ENCODE measurements at places on chromosomes 7 and 10.

- no peak for DNase-seq
Observed at GRCh38 chr10:35074266-35074665, 15.9 kb downstream of the CUL2 start.

- DNase-seq: no peak
Observed at GRCh38 chr7:128154504-128154903, 86.6 kb upstream of the LEP start.

DNA sequence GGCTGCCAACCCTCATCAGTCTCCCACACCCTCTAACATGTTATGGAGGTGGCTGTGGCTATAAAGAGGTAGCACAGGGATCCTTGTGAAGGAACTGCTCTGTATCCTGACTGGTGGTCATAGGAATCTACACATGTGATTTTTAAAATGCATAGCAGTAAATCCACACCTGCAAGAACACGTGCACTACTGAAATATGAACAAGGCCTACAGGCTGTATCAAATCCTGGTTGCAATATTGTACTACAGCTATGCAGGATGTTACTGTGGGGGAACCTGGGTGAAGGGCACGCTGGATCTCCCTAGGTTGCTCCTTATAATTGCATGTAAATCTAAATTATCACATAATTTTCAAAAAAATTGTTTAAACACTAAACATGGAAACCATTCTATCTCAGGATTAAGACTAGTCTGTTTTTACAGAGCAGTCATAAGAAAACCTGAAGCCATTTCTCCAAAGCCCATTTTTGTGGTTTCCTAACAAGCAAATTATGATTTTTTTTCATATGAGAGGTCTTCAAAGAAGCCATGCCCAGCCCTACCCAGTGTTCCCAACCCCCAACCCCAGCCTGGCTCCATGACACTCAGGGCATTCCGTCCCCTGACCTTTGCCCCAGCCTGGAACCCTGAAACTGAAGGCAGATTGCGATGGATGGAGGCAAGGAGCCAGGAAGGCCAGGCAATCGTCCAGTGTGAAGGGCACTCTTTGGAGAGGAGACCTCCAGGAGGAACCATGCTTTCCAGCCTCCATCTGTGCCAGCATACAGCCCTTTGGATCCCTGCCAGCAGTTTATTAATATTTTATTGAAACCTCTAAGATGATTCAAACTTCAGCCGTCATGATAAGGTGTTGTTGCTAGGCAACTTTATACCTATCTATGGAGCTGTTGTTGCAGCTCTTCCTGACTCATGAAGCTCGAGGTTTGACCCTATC, 161.0 kb downstream of the GRID1 start:
- no peak for DNase-seq

GRCh38 chr7:112143136-112143535, 63.1 kb downstream of the DOCK4 start:
- no peak for DNase-seq

- no peak for DNase-seq
Observed at GRCh38 chr7:35702541-35702940, 7.6 kb upstream of the HERPUD2 start.

- no peak for DNase-seq
Observed at GRCh38 chr10:72061491-72061890, 26.9 kb downstream of the SPOCK2 start.

- DNase-seq: no peak
Observed at GRCh38 chr10:80184291-80184690, 21.0 kb downstream of the ANXA11 start.

- DNase-seq: no peak
Observed at GRCh38 chr10:71265618-71266146, 53.3 kb downstream of the UNC5B start.

DNA sequence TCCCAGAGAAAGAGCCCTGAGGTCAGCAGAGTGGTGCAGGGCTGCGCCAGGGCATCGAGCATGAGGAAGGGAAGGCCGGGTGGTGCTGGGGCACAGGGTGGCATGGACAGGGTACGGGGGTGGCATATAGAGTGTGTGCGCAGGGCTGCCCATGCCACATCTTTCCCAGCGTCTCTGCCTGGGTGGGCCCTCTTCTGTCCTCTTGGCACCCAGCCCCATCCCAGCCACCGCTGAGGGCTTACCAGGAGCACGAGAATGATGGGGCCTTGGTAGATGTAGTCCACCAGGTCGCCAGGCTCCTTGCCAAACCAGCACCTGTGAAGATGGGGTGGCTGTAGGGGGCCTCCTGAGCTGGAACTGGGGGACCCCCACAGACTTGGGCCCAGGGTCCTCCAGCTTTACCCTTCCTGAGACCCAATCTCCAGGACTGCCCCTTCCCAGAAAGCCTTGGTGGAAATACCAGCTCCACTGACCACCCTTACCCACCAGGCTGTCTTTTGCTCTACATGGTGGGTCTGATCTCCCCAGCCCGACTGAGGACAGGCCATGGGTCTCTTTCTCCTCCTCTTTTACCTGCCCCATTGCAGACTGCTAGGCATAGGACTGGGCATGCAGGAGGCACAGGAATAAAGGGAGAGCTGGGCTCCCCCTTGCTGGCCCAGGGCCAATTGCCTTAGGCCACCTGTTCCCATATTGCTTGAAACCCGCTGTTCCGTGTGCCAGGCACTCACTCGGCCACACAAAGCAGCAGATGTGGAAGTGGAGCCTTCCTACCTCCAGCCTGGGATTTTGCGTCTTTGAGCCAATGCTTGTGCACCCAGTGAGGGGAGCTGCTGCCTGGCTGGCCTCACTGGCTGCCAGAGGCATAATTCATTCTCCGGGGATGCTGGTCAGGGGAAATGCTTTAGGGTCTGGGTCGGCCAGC, 21.7 kb downstream of the CRHR2 start:
- peak; percentile 21 for DNase-seq

DNA sequence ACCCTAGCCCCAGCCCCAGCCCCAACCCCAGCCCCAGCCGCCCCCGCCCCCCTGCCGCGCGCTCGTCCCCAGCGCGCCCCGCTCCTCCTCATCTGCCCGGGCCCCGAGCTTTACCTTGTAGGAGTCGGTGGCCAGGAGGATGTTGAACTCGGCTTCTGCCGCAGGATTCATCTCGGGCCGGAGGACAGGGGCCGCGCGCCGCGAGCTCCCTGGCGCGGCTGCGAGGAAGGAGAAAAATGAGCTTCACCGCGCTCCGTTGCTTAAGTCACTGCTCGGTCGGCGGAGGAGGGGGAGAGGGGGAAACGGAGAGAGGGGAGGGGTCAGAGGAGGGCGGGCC, at the start of gene NAMPT:
TSS of gene NAMPT (minus strand) at position 270 of the 337 bp plus-strand sequence. CDS start at position 171, 99 bp downstream.
- DNase-seq: no peak

GRCh38 chr10:51468424-51468823, 231.0 kb downstream of the CSTF2T start:
- DNase-seq: no peak

GRCh38 chr10:94902080-94902479, 36.4 kb upstream of the CYP2C9 start:
- no peak for DNase-seq

- peak; percentile 81 for DNase-seq
Observed at GRCh38 chr7:101705331-101705730, 76.2 kb upstream of the MYL10 start.

DNA sequence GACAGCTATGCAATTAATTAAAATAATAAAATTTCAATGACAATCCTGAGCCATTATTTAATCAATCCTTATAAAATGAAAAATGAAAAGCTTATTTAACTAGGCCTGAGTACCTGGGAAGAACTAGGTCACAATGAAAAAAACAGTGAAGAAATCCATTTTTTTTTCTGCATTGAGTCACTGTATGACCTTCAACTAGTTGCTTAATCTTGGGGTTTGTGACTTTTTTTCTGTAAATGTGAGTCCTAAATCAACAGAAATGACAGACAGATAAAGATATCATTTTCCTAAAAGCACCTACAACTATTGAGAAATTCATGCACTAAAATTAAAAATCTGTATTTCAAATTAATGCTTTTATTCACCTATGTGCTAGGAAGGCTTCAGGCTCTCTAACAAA, 96.8 kb downstream of the TMEM26 start:
- peak; percentile 17 for DNase-seq

DNA sequence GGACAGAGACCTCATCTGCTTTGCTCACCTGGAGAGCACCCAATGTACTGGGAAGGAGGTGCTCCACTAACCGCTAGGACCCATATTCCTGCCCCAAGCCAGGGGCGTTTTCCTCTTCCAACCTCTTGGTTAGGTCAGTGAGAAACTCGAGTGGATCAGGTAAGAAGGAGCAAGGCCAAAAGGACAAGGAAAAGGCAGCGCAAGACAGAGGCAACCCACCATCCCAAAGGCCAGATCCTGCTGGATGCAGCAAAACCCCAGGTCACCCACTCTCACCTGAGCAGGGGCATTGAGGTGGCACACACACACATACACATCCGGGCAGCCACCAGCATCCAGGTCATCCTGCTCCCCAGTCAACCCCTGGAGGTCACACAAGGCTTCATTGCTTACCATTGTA, 105.1 kb downstream of the GRID1 start:
- no peak for DNase-seq

DNA sequence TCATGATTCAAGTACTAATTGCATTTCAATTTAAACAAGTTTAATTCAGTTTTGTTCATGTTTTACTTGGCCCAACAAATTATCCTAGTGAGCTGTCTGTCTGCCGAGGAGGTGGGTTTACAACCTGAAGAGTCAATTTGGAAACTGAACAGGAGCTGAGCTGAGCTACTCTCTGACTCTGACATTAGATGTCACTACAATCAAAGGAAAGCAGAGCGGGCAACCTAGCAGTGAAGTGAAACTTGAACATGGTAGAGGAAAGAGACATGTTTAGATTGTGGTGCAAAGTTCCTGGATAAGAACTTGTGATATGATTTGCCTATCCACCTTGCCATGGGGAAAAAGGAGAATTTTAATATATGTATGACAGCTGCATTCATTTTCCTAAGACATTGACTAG, 9.6 kb upstream of the AGR3 start:
- peak; percentile 74 for DNase-seq

GRCh38 chr7:103075337-103075918, 488 bp downstream of the ARMC10 start:
- DNase-seq: peak; percentile 48

DNA sequence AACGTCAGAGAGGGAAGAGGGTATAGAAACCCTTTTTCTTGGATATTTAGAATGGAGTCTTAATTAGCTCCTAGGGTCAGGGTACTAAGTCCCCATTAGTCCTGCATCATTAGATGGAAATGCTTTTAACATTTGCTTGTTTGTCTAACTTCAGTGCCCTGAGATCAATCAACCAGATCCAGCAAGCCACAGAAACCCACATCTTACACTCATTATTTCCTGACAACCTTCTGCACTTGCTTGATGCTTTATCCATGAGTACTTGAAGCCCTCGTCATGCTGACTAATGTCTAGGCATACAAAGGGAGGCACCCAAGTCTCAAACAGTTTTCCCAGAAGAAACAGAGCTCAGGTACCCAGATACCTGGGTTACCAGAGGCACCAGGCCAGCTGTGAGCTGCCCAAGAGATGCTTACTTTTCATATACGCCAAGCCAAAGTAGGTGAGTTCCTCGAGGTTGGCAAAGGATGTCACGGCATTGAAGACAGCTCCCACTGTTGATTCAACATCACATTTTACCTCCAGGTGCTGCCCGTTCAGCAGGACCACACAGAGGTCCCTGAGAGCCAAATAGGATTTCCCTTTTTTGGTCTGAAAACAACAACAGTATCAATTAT, 42.7 kb downstream of the FRMPD2 start:
- DNase-seq: no peak

GRCh38 chr10:132229834-132230556, 43.2 kb downstream of the DPYSL4 start:
- DNase-seq: no peak

All from MCF 10A (cell line).